MG63 (cell line): ENCODE measurements at places on chromosomes 5 and 9.

GRCh38 chr5:17203329-17204132 is 13.9 kb upstream of the BASP1 start:
- no peak for DNase-seq

DNA sequence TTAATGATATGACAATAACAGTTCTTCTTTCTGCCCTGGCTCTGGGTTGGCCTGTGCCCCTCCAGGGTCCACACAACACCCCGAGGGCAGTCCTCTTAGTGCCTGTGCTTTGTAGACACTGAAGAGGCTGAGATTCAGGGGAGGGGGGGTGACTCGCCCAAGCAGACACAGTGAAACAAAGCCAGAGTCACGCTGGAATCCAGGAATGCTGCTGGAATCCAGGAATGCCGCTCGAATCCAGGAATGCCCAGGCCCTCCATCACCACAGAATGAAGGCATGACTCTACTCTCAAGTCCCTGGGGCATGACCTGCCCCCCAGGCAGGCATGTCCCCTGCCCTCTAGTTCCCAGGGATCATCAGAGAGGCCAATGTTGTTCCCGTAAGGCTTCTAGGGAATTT is 73.1 kb downstream of the LRSAM1 start:
- DNase-seq = no peak

DNA sequence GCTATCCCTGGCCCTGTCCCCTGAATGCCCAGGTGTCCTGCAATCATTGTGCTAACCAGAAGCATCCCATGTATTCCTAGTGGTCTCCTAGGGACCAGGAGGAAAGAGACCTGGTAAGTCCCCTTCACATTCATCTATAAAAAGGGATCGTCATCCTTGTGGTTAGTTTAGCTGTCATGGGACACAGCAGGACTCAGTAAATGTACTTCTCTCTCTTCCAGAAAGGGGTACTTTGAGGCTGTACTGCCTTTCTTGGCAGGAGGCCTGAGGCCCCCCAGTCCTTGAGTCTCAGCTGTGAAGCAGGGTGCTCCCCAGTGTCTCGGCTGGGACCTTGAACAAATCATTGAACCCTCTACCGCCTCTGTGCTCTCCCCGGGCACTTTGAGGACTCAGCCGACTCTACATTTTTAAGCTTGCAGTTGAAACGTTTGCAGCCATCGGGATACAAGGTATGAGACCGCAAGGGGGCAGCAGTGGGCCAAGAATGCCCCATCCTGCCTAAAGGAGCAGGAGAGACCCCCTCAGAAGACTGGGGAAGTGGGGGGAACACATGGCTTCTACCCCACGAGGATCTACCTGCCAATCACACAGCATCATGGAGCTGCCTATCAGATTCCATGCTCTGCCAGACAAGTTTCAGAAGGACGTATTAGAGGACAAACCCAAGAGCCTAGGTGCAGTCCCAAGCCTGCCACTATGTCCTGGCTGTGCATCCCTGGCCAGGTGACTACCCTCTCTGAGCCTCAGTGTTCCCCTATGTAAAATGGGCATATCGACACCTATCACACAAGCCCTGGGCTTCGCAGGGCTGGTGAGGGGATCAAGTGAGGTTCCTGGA is 2.4 kb upstream of the PHYKPL start:
- DNase-seq = peak; percentile 56

GRCh38 chr5:115557667-115558387 is 13.3 kb upstream of the FEM1C start:
- DNase-seq = no peak

- DNase-seq = peak; percentile 30
Observed at GRCh38 chr9:94948567-94949235, 222.2 kb downstream of the AOPEP start.
